ENCODE measurements at places on chromosomes 7 and 10. TPM values are rescaled to one million over a fixed set of nuclear protein-coding genes. Genes with fewer than 3 reads are reported as not detected.

GRCh38 chr10:16155834-16156233 is 281.0 kb upstream of the PTER start:
- no peak for DNase-seq

GRCh38 chr7:101547022-101547915 is 81.8 kb downstream of the MYL10 start:
- H3K36me3 ChIP-seq: no peaks in the 10 kb centered on the region
- no peak for DNase-seq
- no peaks in the 10 kb centered on the region for H3K27me3 ChIP-seq
- no peaks in the 10 kb centered on the region for H3K4me1 ChIP-seq
- H3K27ac ChIP-seq: no peak overlapping the region
- no peak overlapping the region for H3K4me3 ChIP-seq

DNA sequence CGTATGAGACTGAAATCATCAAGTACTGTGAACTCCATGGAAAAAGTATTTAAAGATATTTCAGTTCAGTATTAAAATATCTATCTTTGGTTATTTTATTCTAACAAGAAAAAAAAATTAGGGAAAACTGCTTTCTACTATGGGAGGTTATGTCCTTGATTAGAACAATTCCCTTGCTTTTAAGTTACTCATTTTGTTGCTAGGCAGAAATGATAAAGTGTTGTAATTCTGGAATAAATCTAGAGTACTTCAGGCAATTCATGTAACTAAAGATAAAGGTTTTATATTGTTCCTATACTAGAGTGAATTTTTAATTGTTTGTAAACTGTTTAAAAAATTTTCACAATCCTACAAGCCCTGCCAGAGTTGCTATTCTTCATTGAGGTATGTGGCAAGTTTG is 92.0 kb downstream of the BBS9 start:
- H3K27me3 ChIP-seq: no peaks in the 10 kb centered on the region
- no peaks in the 10 kb centered on the region for H3K36me3 ChIP-seq
- H3K27ac ChIP-seq: no peak overlapping the region
- DNase-seq: no peak
- H3K4me1 ChIP-seq: no peaks in the 10 kb centered on the region

DNA sequence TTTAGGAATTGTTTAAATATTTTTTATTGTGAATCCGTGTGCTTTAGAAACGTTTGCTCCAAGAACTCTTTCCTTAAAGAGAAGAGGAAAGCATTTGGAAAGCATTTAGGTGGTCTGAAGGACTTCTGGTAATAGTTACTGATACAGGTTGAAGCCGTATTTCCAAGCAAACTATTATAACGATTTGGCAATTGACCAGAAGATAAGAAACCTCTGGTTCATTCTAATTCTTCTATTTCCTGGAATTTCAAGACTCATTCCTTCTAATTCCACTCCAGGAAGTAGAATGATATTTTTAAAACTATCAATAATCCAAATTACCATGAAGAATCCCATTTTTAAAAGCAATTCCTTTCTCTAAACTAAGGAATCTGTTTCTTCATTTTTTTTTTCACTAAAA is 158.9 kb upstream of the AGR3 start:
- no peaks in the 10 kb centered on the region for H3K36me3 ChIP-seq
- H3K4me3 ChIP-seq: no peak overlapping the region
- H3K4me1 ChIP-seq: peaks cover 26% of the 10 kb centered on the region
- no peak for DNase-seq
- H3K27ac ChIP-seq: no peak overlapping the region

GRCh38 chr7:6092953-6093354 is 61.8 kb downstream of the ANKRD61 start:
- H3K4me3 ChIP-seq: no peak overlapping the region
- H3K27me3 ChIP-seq: peaks cover 6% of the 10 kb centered on the region
- no peaks in the 10 kb centered on the region for H3K36me3 ChIP-seq
- no peaks in the 10 kb centered on the region for H3K4me1 ChIP-seq
- no peak overlapping the region for H3K27ac ChIP-seq
- no peak for DNase-seq

DNA sequence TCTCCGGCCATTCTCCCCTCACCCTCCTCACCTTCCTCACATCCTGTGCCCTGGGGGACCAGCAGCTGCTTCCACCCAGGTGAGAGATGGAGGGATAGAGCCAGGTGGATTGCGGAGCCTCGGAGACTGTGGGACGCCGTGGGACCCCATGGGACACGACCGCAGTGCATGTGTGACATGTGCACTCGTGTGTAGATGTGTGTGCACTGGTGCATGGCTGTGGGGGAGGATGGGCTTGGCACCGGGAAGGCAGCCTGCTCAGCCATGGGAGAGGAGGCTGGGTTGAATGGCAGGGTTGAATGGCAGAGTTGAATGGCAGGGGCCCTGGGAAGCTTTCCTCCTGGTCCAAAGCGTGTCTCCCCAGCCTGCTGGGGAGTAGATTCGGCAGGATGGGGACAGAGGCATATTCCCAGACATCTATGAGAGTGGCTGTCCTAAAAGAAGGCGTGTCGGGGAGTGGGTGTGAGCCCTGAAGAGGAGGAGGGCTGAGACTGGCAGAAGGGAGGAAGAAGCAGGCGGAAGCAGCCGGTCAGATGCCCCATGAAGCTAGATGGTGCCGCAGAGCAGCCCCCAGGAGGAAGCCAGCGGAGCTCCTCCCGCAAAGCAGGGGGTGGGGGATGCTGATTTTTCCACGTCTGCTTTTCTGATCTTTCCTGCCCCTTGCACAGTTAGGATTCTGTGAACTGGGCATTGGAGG is 815 bp downstream of the GIMAP8 start:
- H3K36me3 ChIP-seq: no peaks in the 10 kb centered on the region
- no peak overlapping the region for H3K4me3 ChIP-seq
- H3K27ac ChIP-seq: peak overlapping the region; percentile 60
- H3K4me1 ChIP-seq: peaks cover 21% of the 10 kb centered on the region

- no peaks in the 10 kb centered on the region for H3K36me3 ChIP-seq
- no peak overlapping the region for H3K4me3 ChIP-seq
- DNase-seq: no peak
- no peak overlapping the region for H3K27ac ChIP-seq
Observed at GRCh38 chr10:12513003-12513365, 163.6 kb downstream of the CAMK1D start.

GRCh38 chr7:107592361-107593024 is 12.4 kb downstream of the BCAP29 start:
- no peak overlapping the region for H3K4me3 ChIP-seq
- H3K36me3 ChIP-seq: no peaks in the 10 kb centered on the region
- no peak for DNase-seq
- no peaks in the 10 kb centered on the region for H3K27me3 ChIP-seq

- DNase-seq: no peak
- H3K36me3 ChIP-seq: no peaks in the 10 kb centered on the region
- no peak overlapping the region for H3K27ac ChIP-seq
- H3K27me3 ChIP-seq: no peaks in the 10 kb centered on the region
- no peak overlapping the region for H3K4me3 ChIP-seq
- no peaks in the 10 kb centered on the region for H3K4me1 ChIP-seq
Observed at GRCh38 chr7:136925556-136925955, 57.1 kb downstream of the CHRM2 start.

DNA sequence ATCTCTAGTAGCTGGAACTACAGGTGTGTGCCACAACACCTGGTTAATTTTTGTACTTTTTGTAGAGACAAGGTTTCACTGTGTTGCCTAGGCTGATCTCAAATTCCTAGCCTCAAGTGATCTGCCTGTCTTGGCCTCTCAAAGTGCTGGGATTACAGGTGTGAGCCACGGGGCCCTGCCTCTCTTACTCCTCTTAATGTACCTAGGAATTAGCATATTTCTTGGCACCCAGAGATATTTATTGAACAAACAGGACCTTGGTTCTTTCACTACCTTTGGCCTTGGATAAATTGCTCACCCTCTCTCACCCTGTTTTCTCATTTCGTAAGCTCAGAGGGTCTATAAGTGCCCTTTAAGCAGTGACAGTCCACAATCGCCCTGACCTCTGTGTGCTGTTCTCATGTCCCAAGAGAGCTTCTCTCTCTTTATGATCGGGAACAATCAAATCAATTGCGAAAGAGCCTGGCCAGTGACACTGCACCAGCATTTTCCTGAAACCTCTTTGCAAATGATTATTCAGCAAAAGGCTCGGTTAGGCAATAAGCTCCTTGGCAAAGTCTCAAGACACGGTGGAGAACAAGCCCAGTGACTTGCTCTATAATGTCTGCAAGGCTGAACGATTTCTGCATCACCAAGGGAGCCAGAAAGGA is 117.7 kb downstream of the APBB1IP start:
- H3K27ac ChIP-seq: peak overlapping the region; percentile 77
- no peaks in the 10 kb centered on the region for H3K27me3 ChIP-seq
- H3K4me1 ChIP-seq: no peaks in the 10 kb centered on the region
- H3K4me3 ChIP-seq: no peak overlapping the region

DNA sequence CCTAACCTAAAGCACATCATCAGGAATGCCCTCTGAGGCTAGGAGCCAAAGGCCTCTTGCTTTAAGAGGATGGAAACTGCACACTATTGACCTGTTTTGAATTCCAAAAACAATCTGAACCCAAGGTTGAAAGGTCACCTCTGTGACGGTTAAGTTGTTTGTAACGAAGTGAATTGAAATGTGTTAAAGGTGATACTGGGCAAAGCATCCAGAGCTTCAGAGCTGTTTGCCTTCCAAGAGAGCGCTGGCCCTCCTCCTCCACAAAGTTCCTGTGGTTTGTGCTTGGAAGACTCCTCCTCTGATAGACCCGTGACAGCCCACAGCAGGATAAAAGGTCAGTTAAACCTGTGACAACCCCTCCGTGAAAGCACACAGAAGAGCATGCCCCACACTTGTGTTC is 133.7 kb upstream of the CTTNBP2 start:
- no peaks in the 10 kb centered on the region for H3K27me3 ChIP-seq
- H3K27ac ChIP-seq: no peak overlapping the region
- H3K4me3 ChIP-seq: no peak overlapping the region
- no peak for DNase-seq

- H3K27me3 ChIP-seq: no peaks in the 10 kb centered on the region
- no peaks in the 10 kb centered on the region for H3K4me1 ChIP-seq
- H3K4me3 ChIP-seq: no peak overlapping the region
- no peaks in the 10 kb centered on the region for H3K36me3 ChIP-seq
- DNase-seq: no peak
Observed at GRCh38 chr7:138974103-138974502, 7.1 kb downstream of the KIAA1549 start.

DNA sequence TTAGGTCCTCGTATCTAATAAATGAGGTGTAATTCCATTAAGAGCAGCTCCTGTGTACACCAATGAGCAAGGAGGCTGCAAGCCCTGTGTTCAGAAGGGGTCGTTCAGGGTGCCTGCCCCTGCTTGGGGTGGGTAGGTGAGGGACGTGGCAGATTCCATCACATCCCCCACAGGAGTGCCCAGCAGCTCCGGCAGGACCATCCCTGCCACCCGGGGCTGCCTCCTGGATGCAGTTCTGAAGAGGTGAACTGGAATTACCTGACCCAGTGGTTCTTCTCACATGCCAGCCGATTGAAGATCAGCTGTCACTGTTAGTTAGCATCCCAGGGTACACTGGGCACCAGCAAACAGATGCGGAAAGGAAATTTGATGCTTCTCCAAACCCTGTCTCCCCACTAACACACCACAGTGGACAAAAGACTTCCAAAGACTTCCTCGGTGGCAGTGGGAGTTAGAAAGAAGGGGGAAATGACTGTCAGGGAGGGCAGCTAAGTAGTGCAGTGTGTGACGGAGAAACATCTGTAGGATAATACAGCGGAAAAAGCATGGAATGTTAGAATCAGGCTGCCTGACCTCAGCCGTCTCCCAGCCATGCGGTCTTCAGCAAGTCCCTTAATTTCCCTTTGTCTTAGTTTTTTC is 313.6 kb upstream of the ZMIZ1 start:
- H3K4me3 ChIP-seq: no peak overlapping the region
- no peak overlapping the region for H3K27ac ChIP-seq
- peaks cover 18% of the 10 kb centered on the region for H3K4me1 ChIP-seq
- DNase-seq: no peak
- H3K36me3 ChIP-seq: no peaks in the 10 kb centered on the region
- H3K27me3 ChIP-seq: no peaks in the 10 kb centered on the region

Gene CYTH3
- 34.3 TPM for total RNA-seq

Gene AKR1B1
- 2,283 TPM for total RNA-seq

Gene PAX2
- 0.25 TPM for total RNA-seq

Gene GOLGA7B
- total RNA-seq: 0.61 TPM

Gene LRRC18
- total RNA-seq: not detected

Gene INSYN2A
- not detected for total RNA-seq

Gene MACC1
- total RNA-seq: 8.8 TPM

Gene CNTNAP2
- total RNA-seq: 3.6 TPM

Gene ADD3
- total RNA-seq: 20.9 TPM

Gene NXPH1
- total RNA-seq: 54.5 TPM

Data from adrenal gland (tissue), 19 donors.